ENCODE measurements at places on chromosomes 2 and 18.

- no peak for DNase-seq
Observed at GRCh38 chr2:15378148-15378908, 182.8 kb downstream of the NBAS start.

- DNase-seq: no peak
Observed at GRCh38 chr2:145587922-145588321, 1068.0 kb upstream of the ZEB2 start.

DNA sequence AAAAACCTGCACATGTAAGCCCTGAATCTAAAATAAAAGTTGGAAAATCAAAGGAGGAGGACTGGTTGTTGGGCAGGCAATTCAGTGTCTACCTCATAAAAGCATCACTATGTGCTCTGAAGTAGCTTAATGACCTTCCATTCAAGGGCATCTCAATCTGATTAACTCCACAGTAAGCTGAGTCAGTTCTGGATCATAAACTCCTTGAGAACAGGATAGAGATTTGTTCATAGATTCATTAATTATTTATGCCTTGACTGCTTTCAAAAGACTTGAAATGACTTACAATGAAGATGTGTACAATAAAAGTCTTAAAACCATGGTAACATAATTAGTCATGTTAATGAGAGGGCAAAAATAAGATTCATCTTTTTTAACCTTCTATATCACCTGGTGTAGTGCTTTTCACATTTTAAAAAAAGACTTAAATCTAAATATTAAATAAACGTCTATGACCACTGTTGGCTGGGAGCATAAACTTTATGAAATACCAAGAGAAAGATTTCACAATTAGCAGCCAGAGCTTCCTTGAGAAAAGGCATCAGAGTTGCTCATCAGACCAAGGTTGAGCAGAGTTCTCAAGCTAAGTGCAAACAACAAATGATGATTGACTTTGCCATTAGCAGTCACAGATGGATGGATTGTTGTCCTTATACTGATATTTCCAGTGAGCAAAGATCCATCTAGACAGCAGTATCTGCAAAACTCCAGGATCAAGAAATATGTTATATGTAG lies 237.3 kb upstream of the THUMPD2 start:
- no peak for DNase-seq

DNA sequence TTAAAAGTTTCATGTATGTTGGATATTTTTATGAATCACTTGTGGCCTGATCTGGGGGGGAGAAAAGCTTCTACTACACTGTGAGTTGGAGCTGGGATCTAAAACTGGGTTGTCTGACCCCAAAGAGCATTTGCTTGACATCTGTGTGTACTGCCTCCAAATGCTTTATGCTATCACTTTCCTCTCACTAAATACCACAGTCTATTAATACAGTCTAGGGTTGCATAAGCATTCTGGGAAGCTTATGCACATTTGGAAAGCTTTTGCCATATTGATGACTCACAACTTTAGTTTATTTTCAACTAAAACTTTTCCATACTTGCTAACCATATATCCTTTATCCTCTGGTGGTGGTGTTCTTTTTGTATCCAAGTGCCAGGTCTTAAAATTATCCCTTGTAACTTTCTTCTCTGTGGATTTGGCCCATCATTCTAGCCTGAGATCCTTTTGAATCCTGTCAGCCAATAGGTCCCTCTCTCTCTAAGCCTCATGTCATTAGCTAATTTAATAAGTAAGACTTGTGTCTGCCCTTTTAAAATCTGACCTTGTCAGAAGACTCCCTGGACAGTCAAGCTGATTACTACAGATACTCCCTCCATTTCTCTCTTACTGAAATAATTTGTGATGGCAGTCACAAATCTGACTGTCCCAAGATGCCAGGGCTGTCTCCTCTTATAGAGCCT lies 72.7 kb downstream of the NXPH2 start:
- no peak for DNase-seq

GRCh38 chr18:13428319-13428718 lies 209.8 kb downstream of the LDLRAD4 start:
- DNase-seq: no peak

DNA sequence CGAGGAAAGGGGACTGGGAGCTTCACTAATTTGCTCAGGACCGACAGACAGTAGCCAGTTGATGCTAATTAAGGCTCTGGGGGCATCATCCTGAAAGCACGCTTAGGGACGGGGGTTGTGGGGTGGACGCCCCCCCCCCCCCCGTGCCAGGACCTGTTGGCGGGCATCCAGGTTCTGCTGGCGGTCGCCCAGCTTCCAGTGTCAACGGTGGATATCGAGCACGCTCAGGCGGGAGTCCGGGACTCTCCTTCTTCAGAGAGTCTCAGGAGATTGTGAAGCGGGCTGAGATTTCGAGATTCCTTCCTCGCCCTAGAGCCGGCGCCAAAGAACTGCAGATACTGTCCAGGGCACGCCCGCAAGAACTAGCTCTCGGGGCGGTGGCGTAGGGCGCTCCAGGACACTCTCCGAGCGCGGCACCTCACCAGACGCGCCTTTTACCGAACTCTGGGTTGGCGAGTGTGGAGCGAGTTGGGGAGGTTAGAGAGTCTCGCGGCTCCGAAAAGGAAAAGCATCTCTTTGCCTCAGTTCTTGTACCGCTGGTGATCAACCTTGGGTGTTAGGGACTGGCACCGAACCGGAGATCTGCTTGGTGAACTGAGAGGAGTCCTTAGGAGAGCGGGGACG lies 5.6 kb downstream of the RAX start:
- no peak for DNase-seq

GRCh38 chr18:3067722-3068121 lies 54.8 kb upstream of the LPIN2 start:
- no peak for DNase-seq

DNA sequence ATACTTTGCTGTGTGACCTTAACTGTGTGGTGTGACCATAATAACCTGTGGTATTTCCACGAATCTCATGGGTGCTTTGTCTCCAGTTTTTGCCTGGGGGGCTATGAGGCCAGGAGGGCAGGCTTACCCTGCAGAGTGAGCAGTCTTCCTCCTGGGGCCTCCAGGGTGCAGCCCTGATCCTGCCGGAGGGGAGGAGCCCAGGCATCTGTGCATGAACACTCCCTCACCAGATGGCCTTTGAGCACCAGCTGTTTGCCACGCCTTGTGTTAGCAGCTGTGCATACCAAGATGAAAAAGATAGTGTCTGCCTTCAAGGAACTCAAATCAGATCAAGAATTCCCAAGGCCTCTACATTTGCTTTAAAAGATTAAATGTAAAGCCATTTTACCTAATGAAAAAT lies 75.0 kb upstream of the RBM44 start:
- DNase-seq: no peak

- peak; percentile 56 for DNase-seq
Observed at GRCh38 chr2:217713395-217714286, 289.2 kb downstream of the TNS1 start.

DNA sequence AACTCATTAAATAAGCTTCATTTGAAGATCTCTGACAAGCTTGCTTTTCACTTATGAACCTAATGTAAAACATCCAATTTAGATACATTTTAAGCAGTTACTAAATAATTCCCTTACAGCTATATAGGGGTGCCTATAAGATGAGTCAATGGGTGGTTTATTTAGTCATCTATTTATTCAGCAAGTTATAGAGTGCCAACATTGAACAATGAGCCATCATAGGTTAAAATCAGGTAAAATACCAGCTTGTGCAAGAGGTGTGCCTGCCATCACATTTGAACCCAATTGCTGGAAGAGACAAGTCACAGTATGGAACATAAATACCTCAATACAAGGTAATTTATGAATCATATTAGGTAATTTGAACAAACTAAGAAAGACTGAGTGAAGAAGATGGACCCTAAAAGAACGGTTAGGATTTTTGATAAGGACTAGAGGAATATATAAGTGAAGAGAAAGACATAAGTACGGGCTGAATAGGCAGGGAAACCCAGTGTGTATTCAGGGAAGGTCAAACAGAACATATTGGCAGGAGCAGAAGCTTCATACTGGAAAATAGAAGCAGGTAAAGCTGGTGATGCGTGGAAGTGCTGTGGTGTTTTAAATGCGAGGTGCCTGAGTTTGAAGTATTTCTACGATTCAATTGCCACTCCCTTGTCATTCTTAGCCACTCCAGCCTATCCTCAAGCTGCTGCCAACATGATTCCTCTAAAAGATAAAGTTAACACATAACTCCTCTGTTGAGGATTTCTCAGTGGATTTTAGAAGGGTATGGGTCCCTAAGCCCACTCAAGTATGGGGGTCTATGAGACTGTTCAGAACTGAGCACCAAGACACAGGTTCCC lies 18.9 kb upstream of the STAT4 start:
- no peak for DNase-seq

GRCh38 chr2:132984731-132985130 lies 314.7 kb upstream of the LYPD1 start:
- no peak for DNase-seq

- no peak for DNase-seq
Observed at GRCh38 chr2:516944-517343, 160.3 kb downstream of the TMEM18 start.

DNA sequence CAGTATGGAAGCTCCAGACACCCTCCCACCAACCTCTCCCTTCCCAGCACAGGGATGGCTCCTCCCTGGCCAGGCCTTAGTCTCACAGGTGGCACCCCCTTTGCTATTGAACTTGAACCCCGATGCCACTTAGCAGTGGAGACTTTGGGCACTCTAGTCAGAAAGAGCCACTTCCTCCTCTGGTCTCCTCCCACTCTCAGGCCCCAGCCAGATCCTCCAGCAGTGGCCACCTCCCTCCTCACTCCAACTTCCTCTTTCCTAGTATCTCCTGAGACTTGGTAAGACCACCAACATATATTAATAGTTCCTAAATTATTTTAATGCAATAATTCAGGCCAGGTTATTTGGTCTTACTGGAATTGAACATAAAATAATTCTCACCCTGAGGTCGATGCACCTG lies 437.2 kb upstream of the ID2 start:
- DNase-seq: no peak

- DNase-seq: no peak
Observed at GRCh38 chr2:33488178-33488690, 11.8 kb downstream of the RASGRP3 start.

DNA sequence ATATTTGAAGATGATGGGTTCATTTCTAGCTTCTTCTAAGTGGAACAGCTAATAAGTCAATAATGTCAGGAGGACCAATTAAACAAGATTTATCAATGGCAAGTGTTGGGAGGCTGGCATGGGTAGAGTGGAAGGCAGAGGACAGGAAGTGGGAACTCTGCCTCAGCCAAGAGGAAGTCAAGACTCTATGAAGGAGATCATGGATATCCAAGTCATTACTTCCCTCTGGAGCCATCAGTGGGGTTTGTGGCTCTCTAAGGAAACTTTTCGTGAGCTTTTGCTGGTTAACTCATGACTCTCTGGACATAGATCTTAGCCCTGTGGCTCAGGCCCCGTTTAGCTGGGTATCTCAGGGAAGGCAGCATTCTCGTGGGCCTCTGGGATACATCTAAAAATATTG lies 410.4 kb upstream of the ID2 start:
- no peak for DNase-seq

GRCh38 chr18:23710946-23711345 lies 21.7 kb downstream of the LAMA3 start:
- DNase-seq: no peak

GRCh38 chr2:169961911-169962310 lies 134.7 kb downstream of the UBR3 start:
- DNase-seq: no peak

DNA sequence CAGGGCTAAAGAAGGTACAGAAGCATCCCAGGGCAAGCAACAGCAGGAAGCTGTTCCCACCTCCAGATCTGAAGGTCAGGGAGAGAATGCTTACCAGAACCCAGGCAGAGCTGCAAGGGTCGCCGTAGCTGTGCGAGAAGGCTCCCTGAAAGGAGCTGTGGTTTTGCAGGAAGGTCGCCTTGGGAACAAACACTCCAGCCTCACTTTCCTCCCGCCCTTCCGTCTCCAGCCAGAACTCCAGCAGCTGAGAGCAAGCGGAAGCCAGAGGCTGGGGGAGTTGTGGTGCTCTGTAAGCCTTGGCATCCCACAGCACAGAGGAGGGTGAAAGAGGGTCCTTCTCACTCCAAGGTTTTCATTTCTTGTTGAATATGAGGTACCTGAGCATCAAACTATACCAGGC lies 18.3 kb upstream of the ICOS start:
- DNase-seq: no peak

- no peak for DNase-seq
Observed at GRCh38 chr2:144511226-144511810, 8.6 kb downstream of the ZEB2 start.

GRCh38 chr18:78144669-78145068 lies 834.9 kb upstream of the SALL3 start:
- no peak for DNase-seq

DNA sequence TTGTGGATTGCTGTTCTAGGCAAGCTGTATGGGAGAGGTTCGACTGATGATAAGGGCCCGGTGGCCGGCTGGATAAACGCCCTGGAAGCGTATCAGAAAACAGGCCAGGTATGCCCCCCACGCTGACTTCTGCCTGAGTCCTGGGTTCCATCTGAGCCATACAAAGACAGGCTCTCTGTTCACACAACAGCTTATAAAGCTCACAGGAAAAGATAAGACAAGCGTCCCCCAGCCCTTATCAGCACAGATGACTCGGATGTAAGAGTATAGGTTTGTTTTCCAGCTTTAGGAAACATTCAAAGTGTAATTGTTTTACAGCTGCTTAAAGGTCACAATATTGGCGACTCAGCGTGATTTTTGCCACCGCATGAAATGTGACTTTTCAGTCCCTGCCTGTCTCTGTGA lies 12.7 kb downstream of the CNDP2 start:
- DNase-seq: no peak

DNA sequence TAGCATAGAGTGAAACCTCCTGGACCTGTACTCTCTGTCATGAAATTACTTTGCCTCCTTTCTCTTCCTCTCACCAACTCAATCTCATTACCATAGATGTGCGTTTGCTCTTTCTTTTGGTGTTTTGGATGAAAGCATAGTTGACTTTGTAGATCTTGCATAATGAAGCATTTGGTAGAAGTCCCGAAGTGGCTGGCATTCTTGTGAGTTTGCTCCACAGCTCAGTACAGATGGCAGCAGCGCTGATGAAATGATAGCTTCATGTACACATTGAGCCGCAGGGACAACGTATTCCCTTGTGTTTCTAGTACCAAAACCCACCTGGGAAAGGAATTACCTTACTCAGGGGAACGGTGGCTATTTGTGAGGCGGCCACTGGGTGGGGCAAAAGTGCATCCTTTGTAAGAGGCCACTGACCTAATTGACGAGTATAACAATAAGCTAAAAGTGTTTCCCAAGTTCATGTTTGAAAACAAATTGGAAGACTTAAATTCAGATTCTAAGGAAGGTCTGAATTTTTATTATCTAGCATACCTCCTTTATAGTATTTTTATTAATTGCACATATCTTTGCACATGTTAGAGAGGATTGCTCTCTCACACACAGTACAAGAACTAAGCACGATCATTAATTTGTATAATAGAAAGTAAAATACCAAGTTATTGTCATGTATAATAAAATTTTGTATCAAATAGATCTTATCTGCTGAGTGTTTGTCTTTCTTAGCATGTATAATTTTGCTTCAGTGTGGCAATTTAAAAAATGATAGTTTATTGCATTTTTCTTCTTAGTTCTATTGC lies 25.4 kb upstream of the CDH7 start:
- no peak for DNase-seq

- DNase-seq: no peak
Observed at GRCh38 chr2:54556621-54557121, 100.5 kb downstream of the SPTBN1 start.

Data from activated T-cell treated with anti-CD3 and anti-CD28 coated beads for 1 hour (primary cell).